ENCODE measurements at places on chromosomes 5 and 9.

- no peak for DNase-seq
These were observed 20.0 kb downstream of the GPBP1 start for GRCh38 chr5:57193757-57194413.

GRCh38 chr5:69134126-69134525 lies 32.8 kb upstream of the CCNB1 start:
- no peak for DNase-seq

DNA sequence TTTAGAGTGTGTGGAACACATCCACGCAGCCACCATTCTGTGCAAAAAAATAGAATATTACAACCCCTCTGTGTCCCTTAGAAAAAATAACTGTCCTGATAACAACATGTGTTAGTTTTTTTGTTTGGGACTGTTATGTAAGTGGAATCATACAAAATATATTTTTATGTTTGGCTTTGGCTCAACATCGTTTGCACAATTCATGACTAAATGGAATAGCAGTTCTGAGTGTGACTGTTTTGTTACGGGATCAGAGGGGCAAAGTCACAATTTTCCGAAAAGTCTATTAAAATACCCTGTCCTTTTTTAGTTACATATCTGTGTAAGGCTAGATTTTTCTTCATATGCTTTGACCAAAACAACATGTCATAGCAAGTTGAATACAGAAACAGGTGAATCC lies 12.8 kb downstream of the MTREX start:
- DNase-seq: no peak

GRCh38 chr5:120600639-120601038 lies 136.5 kb downstream of the PRR16 start:
- no peak for DNase-seq

DNA sequence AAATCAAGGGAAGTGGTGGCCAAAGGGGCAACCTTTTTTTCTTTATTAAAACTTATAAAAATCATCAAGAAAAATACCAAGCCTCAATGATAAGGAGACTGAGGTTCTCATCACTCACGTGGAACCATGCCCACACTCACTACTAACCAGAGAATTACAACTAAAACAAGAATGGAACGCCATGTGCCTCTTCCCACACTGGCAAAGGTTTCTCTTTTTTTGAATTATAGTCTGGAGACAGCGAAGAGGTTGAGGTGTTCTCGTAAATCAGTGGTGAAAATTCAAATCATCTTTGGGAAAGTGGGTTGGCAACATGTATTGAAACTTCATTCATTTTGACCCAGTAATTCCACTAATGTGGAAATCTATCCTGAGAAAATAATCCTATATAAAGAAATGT lies 19.4 kb downstream of the FPGS start:
- no peak for DNase-seq

DNA sequence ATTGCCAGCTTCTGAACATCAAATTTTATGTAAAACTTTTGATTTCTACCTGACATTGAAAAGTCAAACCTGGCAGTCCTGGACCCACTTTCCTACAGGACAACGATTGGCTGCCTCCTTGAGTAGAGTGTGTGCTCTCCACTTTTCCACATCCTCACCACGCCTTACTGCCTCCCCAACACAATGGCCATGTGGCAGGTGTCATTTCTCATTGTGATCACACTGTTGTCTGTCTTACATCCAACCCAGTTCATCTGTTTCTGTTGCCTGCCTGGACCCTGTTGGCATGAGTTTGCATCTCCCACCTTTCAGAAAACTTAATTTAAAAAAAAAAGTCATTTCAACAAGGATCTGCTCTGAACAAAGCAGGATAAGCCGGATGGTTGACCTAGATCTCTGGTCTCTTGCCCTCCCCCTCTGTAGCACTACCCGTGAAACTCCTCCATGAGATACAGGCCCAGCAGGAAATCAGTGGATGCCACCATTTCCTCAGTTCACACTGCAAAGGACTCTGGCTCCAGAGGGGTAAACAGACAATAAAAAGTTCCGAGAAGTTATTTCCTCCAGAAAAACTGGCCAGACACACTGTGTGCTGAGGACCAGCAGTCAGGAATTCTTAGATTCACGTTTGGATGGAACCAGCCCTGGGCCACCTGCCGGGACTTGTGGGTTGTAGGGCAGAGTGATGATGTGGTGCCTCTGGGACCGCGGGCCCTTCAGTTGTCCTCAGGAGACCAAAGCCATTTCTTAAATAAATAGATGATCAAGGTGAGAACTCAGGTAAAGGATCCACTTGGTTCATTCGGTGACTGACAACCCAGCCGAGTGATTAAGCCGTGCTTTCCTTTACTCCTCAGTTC lies 48.6 kb downstream of the AMBP start:
- no peak for DNase-seq

GRCh38 chr5:179139111-179139935 lies 79.2 kb downstream of the ZNF354C start:
- DNase-seq: no peak

GRCh38 chr9:68780380-68780712 lies 75.3 kb downstream of the PIP5K1B start:
- no peak for DNase-seq

DNA sequence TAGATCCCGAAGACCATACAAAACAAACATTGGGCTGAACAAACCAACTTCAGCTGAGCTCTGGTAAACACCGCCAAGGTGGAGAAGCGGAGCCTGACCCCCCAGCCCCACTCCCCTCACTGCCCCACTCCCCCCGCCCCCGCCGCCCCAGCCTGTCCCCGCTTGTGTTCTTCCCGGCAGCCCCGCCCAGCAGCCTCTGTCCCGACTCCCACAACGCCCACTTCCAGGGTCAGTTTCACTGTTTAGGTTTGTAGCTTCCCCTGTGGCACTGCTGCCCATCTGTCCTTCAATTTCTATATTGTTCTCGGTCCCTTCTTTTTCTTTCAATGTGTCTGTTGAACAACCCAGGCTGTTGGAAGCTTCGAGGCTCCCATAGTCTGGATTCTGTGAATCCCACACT lies 112.0 kb upstream of the CACNA1B start:
- DNase-seq: no peak

DNA sequence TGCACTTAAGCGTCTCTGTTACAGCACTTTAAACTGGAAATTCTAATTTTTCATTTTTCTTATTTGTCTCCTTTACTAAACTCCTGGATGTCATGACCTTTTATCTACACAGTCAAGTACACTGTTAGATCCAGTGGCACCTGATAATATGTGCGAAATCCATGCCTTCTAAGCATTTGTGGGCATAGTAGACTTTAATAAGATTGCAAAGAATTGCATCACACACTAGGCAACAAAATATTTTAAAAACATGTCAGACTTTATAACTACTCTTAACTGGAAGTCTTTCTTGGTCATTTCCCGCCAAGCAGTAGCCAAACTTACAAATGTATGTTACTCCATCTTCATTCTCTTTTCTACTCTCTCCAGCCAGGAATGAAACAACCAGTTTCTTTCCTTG lies 5.0 kb upstream of the SPINK1 start:
- DNase-seq: no peak

DNA sequence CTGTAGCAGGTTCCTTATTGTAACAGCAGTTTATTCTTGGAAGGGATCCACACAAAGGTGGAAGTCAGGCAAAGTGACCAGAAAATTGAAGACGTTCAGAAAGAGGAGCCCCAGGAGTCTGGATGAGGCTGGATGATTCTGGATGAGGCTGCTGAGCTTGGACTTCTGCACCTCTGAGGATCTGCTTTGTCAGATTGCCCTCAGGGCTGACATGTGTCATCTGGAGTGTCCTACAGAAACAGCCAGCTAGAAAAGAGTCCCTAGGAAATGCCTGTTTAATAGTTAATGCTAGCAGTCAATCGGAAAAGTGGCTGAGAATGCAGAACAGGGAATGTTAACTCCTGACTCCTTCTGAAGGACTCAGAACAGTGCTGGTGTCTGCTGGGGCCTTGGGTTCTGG lies 236.4 kb downstream of the LRRC70 start:
- no peak for DNase-seq

DNA sequence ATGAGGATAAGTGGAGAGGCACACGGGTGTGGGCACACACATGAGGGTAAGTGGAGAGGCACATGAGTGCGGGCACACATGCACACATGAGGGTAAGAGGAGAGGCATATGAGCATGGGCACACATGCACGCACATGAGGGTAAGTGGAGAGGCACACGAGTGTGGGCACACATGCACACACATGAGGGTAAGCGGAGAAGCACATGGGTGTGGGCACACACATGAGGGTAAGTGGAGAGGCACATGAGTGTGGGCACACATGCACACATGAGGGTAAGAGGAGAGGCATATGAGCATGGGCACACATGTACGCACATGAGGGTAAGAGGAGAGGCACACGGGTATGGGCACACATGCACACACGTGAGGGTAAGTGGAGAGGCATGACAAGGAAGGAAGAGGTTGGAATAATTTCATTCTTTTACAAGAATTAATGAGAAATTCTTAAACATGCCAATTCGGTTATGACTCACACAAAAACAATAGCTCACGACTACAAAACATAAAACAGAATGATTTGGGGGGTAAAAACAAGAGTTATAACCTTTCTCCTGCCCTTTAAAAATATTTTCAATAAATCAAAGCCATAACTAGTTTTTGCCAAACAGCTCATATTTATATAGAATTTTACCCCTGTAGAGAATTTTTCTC lies 67.5 kb downstream of the APBA1 start:
- DNase-seq: no peak

- no peak for DNase-seq
These were observed 7.4 kb downstream of the UGCG start for GRCh38 chr9:111904026-111904425.
